ENCODE measurements at places on chromosomes 6 and 20.

DNA sequence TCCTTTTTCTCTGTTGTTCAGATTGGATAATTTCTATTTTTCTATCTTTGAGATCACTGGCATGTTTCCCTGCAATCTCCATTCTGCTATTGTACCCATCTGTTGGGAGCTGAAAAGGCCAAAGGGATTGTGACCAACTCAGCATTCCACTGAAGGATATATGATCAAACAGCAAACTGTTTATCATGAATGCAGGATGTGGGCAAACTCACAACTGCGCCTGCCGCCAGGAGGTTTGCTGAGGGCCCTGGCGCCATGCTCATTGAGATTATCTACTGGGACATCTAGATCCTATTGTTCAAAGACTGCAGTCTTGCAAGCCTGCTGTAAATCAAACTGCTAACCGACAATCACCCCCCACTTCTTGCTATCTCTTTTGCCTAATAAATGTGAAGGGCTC, 3.8 kb upstream of the FKBP1A start:
- no peak for DNase-seq

DNA sequence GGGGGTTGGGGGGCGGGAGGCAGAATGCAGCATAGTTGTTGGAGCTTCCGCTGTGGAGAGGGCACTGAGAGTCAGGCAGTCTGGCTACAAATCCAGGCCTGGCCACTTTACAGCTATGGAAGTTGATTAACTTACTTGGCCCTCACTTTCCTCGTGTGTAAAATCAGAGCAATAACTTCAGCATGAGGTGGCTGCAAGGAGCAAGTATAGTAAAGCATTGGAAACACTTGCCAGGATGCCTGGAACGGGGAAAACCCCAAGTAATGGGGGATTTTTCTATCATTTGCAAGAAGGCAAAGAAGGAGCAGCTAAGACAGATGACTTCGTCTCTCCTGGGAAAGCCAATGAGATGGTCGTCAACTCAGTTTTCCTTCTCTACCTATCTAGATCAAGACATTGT, 35.8 kb downstream of the AGPAT4 start:
- DNase-seq, result no peak

DNA sequence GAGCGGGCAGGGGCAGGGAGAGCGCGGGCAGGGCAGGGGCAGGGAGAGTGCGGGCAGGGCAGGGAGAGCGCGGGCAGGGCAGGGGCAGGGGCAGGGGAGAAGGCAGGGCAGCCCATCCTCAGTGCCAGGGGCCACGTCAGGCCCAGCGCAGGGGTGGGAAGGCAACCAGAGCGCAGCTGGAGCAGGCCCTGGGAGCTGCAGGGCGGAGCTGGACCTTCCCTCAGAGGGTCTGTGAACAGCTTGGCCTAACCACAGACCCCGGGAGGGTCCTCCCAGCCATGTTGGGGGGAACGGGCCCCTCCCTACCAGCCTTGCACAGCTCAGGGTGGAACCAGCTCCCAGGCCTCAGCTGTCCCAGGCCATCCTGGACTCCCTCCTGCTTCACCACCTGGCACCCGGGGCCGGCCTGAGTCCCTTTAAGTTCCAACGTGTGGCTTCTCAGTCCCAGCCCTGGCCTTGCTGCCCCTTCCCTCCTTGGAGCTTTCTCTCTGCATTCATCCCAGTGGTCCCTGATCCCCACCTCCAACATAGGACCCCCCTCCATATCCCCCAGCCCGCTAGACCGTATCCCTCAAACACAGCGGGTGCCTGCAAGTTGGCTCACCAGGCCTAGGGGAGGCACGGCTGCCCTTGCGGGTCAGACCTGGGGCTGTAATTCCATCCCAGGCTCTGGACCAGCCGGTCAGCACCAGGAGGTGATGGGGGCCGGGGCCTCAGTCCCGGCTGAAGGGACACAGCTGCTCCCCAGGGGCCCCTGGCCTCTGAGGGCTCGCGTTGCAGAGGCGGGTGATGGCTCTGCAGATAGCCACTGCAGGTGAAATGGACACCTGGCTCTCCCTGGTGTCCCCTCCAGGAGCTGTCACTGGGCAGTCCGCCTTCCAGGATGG, 5.6 kb upstream of the ZBTB46 start:
- DNase-seq, result no peak

- DNase-seq, result no peak
Observed at GRCh38 chr6:16224409-16224808, 14.0 kb upstream of the GMPR start.

DNA sequence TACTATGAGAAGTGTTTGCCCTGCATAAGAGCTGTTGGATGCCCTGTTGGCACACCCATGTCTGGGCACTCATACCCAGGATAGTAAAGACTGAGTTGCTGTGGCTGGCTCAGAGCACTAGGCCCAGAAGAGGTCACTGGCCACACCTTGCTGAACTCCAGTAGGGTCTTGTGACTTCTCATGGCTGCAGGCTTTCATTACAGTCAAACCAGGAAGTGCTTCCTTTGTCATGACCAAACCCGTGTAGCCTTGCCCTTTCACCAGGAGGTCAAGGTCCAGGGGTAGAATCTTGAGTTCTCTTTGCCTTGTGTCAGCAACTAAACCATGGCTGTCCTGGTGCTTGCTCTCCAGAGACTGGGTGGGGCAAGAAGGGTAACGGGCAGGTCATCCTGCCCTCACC, 49.5 kb downstream of the CD164 start:
- DNase-seq, result no peak

GRCh38 chr6:52663120-52663935, 7.6 kb upstream of the TMEM14A start:
- no peak for DNase-seq

GRCh38 chr6:43668151-43669028, 19.2 kb downstream of the MRPS18A start:
- DNase-seq, result peak; percentile 75

DNA sequence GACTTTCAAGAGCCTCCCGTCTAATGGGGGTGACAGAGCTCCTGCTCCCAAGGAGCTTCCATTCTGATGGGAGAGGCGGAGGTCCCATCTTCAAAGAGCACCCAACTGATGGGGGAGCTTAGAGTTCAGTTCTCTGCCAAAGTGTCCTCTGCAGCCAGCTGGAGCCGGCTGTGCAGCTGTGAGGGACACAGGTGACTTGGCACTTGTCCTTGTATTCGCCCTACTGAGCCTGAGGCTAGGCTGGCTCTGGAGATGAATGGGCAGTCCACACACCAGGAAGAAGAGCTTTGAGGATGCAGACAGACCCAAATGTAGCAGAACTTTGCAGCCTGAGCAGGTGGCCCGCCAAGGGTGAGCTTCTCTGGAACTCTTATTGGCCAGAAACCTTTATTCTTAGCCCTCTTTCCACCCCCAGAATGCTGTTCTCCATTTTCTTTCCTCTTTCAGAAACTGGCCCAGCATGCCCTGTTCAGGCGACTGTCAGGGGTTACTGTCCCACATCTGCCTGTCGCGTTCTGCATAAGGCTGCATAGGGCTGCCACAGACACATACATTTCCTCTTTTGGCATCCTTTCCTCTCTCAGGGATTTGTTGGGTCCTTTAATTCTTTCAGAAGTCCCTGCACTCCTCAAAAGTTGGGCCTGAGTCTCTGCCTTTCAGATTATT, 108.7 kb upstream of the LRFN2 start:
- DNase-seq, result no peak

- no peak for DNase-seq
Observed at GRCh38 chr20:48684501-48685041, 143.2 kb downstream of the PREX1 start.

DNA sequence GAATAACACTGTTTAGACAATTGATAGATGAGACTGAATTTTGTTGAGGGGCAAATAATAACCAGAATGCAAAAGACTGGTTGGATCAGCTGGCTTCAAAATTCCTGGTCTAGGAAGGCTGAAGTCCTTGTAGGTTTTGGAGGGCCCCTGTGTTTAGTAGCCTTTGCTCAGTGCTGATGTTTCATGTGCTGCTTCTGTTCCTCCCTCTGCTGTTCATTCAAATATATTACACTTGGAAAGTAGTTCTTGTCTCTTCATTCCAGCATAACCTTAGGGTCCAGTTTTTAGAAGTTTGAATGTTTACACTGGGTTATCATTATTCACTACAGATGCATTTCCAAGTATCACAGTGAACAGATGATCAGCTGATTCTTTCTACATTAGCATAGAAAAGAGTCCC, 72.5 kb downstream of the FLRT3 start:
- no peak for DNase-seq

DNA sequence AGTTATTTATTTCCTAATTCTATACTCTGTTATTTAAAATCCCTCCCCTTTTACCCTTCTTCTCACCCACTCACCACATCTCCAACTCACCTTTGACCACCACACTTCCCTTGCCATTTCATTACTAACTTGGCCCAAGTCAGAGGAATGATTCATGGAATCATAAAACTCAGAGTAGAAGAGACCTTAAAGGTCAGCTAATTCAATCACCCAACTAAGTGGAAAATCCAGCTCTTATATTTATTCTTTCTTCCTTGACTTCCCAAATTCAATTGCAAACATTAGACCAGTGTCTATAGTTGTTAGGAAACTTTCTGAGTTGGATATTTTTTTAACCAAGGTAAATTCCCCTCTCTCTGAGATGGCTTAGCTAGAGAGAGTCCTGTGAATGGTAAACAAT, 26.5 kb upstream of the HEY2 start:
- DNase-seq, result no peak

GRCh38 chr6:37095997-37096396, 74.0 kb upstream of the PIM1 start:
- DNase-seq, result no peak
